ENCODE measurements at places on chromosomes 16 and 17. TPM values are rescaled to one million over a fixed set of nuclear protein-coding genes. Genes with fewer than 3 reads are reported as not detected.

DNA sequence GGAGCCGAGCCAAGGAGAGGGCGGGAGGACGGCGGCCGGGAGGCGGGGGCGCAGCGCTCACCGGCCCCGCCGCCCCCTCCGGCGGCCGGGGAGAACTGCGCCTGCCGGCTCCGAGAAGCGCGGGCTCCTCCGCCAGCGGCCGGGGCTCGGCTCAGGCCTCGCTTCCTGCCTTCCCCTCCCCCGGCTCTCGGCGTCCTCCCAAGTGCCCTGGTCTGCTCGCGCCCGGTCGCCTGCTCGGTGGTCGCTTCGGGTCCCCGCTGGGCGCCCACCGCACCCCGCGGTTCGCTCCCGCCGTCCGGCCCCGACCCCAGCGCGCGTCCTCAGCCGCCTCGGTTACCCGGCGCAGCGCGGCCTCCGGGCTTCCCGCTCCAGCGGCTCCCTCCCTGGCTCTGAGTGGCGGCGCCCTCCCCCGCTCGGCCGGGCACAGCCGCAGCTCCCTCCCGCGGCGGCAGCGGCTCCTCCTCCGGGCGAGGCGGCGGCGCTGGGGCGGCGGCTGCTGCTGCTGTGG, 313 bp downstream of the UBTF start:
- DNase-seq, result peak; percentile 70

DNA sequence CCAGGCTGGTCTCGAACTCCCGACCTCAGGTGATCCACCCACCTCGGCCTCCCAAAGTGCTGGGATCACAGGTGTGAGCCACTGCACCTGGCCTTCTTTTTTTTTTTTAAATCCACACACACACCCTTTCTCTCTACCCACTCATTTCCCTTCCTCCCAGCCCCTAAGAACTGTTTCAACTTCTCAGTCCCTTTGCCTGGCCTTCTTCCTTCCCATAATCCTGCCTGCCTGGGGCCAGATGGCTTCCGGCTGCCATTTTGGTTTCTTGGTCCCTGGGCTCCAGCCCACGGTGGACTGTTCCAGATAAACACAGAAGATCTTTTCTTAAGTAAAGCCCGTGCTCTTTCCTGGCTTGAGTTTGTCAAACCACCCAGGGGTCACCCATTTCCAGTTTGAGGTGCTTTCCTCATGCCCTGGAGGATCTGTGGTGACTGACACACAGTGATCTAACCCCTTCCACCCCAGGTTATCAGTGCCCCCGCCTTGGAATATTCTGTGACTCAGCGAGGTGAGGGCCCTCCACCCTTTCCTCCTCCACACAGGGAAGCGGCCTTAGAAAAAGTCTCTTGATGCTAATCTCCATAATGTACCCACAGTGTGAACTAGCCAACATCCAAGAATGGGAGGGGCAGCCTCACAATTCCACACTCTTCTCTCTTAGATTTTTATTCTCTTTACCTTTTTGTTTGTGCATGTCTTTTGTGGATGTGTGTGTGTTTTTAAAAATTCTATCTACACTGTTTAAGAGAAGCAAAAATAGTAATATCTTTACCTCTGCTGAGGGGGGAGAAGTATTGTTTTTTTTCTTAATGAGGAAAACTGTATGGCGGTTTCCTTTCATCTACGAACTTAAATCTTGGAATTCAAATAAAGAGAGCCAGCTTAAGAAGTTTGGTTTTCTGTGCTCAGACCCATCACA, 60.0 kb downstream of the CRISPLD2 start:
- DNase-seq, result no peak

The KRTAP2-3 gene
- not detected for total RNA-seq

DNA sequence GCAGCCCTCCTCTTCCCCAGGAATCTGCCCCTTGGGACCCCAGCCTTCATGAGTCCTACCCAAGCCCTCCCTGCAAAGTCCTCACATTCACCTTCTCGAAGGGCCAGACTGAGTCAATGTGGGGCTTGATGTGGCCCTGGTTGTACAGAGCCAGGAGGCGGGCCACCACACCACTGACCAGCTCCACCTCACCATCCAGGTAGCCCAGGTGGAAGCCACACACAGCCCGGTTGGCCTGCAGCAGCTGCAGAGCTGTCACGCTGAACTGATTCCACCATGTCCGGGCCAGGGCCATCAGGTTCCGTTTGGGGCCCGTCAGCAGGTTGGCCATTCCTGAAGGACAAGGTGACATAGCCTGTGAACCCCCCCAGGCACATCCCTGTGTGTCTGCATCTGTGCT, 6.0 kb downstream of the VAT1 start:
- no peak for DNase-seq

DNA sequence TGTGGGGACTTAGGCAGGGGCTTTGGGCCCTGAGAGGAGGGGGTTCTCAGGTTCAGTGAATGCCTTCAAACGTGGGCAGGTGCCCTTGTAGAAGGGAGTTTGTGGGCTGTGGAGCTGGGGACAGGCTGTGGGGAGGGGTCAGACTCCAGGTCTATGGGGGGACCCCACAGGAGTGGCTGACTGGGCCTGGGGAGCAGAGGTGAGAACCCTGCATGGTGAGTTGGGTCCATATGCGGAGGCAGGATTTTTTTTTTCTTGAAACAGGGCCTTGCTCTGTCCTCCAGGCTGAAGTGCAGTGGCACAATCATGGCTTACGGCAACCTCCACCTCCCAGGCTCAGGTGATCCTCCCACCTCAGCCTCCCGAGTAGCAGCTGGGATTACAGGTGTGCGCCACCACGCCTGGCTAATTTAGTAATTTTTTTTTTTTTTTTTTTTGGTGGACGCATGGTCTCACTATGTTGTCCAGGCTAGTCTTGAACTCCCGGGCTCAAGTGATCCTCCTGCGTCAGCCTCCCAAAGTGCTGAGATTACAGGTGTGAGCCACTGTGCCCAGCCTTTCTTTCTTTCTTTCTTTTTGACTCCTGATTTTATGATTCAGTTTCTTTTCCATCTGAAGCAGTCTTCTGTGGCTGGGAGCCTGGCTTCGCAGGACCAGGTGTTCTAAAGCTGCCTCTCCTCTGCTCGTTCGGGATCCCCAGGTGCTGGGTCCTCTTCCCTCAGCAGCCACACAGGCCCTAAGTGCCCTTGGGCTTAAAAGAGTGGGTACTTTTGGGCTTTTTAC, 19.0 kb upstream of the ADCY7 start:
- no peak for DNase-seq

Data from activated naive CD4-positive, alpha-beta T cell treated with anti-CD3 and anti-CD28 coated beads for 36 hours (primary cell).